ENCODE measurements at places on chromosomes 13 and 19.

- no peak for DNase-seq
Measured at GRCh38 chr19:13190781-13191540, 40.8 kb downstream of the IER2 start.

DNA sequence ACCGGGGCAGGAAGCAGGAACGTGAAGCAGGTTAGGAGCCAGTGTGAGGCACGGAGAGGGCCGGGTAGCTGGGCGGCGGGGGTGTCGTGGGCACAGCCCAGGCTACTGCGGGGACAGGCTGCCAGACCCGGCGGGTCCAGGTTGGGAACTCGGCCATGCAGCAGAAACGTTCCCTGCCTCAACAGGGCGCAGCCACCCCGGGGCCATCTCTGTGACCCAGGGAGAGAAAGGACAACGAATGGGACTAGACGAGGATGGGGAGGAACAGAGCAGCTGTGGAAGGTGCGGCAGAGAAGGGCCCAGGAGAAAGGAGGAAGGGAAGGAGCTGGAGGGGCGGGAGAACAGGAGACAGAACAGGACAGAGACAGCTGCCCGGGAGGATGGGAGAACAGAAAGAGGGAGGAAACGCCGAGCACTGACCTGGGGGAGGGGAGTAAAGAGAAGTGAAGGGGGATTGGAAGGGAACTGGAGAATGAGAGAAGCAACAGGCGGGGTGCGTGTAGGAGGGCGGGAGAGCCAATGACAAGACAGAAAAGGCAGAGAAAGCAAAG, 12.9 kb upstream of the GARIN5A start:
- no peak for DNase-seq

DNA sequence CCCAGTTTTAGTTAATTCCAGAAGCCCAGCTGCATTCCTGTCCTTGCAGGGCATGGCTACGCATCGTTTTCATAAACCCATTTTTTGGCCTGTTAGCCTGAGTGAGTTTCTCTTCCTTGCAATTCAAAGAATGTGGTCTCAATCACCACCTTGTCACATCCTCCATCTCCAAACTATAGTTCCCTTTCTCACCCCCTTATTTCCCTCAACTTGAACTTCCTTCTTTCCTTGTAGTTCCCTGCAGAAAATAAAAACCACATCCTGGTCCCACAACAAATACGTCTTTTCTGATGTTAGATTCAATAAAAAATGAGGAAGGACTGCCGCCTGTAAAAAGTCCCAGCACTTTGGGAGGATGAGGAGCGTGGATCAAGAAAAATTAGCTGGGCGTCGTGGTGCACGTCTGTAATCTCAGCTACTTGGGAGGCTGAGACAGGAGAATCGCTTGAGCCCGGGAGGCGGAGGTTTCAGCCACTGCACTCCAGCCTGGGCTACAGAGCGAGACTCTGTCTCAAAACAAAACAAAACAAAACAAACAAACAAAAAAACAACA, 13.2 kb downstream of the ADGRE3 start:
- no peak for DNase-seq

- DNase-seq = no peak
Measured at GRCh38 chr19:5396096-5396939, 55.7 kb upstream of the PTPRS start.

- no peak for DNase-seq
Measured at GRCh38 chr19:49554701-49555181, 25.6 kb downstream of the NOSIP start.

DNA sequence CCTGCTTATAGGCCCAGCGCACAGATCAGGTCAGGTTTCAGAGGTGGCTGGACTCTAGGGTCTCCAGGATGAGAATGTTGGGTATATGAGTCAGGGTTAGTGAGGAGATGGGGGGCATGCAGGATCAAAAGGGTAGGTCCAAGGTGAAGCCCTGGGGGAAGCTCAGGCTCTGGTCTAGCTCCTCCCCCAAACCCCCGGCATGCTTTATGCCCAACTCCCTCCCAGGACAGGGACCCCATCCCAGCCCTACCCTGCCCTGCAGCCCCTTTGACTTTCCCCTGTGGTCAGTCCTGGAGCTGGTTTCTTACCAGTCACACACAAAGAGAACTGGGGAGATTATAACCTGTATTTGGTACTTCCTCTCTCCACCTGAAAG, 9.8 kb upstream of the CEACAM18 start:
- no peak for DNase-seq
